ENCODE measurements at places on chromosomes 13 and 19.

GRCh38 chr13:77338961-77339401 is 12.1 kb upstream of the MYCBP2 start:
- DNase-seq = no peak

- DNase-seq = no peak
These were observed 95.0 kb downstream of the LIG4 start for GRCh38 chr13:108120302-108120701.

DNA sequence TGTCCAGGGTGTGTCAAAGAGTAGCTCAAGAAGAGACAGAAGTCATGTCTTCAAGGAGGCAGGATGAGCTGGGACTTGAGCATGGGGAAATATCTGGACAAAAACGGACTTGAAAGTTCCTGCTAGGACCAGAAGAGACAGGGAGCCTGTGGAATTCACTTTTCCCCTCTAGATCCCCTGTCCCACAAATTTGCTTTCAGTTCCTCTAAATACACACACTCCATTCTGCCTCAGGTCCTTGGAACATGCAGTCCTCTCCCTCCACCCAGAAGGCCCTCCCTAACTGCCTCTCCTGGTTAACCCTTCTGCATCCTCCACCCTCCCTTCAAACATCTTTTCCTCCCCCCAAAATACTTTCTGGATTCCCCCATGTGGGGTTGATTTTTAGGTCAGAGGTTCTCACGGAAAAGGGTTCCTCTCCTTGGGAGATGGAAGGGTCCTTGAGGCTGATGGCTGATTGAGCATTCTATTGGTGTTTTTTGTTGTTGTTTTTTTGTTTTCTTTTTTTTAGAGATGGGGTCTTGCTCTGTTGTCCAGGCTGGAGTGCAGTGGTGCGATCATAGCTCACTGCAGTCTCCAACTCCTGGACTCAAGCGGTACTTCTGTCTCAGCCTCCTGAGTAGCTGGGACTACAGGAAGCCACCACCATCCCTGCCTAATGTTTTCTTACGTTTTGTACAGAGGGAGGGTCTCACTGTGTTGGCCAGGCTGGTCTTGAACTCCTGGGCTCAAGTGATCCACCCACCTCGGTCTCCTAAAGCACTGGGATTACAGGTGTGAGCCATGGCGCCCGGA is 6.9 kb upstream of the RETN start:
- no peak for DNase-seq

DNA sequence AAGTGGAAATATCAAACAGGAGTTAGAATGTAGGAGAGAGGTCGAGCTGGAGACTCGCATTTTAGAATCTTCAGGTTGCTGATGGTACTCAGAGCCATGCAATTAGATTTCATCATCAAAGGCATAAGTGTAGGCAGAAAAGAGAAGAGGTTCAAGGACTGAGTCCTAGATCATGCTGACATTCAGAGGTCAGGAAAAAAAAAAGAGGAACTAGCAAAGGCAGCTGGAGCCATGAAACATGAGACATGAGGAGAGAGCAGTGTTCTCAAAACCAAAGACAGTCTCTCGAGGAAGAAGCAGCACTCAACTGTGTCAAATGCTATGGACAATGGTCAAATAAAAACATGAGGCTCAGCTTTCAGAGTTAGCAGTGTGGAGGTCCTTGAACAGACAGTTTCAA is 12.4 kb upstream of the TPP2 start:
- DNase-seq = no peak

DNA sequence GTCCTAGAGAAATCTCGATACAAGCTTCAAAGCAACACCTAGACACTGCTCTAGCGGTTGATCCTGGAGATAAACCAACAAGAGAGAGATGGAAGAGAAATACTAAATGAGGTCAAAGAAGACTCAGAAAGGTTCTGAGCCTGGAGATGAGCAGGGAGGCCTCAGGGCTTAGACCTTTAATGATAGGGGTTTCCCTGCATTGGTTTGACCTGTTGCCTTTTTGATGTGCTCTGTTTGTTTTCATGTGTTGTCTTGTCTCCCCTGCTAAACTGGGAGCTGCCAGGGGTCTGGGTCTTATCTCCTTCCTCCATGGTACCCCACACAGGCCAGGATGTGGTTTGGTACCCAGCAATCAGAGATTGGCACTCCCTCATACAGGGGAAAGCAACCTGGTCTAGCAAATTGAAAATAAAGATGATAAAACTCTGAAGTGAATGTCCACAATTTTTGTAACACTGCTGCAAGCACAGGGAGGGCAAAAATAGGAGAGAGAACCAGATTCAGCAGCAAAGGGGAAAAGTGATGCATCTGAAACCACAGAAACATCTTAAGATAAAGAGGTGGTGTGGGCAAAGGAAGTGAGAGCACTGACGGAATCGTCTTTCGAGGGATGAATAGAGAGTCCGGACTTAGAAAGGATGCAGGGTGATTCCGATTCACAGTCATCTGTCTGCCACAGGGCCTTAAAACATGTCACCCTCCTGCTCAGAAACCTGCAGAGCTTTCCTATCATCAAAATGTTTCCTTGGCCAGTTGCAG is 3.5 kb downstream of the FFAR2 start:
- no peak for DNase-seq

DNA sequence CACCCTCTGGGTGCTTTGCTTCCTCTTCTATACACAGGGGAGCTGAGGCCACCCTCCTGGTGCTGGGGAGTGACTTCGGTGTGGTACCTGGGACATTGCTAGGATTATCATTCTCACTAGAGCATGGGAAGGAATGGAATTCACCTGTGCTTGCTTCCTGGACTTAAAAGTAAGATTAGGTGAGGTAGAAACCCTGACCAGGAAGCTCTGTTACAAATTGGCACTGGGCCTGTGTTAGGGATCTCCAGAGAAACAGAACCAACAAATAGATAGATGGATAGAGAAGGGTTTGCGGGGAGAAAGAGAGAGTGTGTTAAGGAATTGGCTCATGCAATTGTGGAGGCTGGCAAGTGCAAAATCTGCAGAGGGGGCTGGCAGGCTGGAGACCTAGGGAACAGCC is 13.9 kb upstream of the SIAH3 start:
- DNase-seq = no peak

GRCh38 chr19:15313649-15314279 is 18.6 kb downstream of the BRD4 start:
- no peak for DNase-seq

DNA sequence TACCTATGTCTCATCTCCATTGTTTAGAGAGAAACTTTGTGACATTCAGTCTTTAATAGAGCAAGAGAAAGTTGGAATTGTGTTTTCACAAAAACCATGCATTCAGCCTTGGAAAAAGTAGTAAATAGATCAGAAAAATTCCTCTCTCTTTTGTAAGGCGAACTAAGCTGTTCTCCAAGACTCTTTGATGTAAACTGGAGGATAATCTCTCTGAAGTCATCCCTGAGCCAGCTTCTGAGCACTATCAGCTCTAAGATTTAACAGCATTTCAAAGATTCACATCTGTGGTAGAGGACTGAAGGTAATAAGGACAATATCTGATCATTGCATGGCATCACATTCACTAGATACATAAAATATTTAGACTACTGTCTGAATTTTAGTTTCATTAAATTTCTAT is 904.6 kb upstream of the ATXN8OS start:
- no peak for DNase-seq

DNA sequence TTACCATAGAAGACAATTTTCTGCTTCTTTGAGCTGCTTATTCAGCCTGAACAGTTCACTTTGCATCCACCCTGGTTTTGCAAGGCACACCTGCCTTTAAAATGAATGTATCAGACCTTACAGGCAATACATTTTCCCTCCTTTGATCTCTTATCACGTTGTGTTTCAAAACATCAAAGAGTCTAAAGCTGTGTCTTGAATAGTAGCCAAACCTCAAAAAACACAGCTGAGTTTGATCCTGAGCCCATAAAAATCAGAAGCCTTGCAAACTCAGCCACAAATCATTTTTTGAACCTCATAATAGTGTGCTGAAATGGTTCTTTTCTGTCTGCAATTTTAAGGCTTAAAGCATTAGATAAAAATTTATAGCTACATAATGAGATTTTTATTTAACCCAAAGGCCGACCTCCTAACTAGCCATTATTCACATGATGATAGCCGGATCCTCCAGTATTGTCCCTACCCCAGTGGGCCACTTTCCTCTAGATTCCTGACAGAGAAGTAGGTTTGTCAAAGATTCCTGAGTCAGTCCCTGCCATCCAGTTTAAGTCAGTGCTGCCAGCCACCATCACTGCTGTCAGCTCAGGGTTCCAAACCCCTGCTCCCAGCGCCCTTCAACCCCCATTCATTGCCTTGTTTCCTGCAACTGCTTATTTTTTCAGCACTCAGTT is 71.8 kb downstream of the CAB39L start:
- no peak for DNase-seq

GRCh38 chr19:38875656-38876395 is 2.2 kb downstream of the RINL start:
- DNase-seq = no peak

GRCh38 chr19:9883764-9884163 is 48.6 kb downstream of the PIN1 start:
- DNase-seq = no peak

DNA sequence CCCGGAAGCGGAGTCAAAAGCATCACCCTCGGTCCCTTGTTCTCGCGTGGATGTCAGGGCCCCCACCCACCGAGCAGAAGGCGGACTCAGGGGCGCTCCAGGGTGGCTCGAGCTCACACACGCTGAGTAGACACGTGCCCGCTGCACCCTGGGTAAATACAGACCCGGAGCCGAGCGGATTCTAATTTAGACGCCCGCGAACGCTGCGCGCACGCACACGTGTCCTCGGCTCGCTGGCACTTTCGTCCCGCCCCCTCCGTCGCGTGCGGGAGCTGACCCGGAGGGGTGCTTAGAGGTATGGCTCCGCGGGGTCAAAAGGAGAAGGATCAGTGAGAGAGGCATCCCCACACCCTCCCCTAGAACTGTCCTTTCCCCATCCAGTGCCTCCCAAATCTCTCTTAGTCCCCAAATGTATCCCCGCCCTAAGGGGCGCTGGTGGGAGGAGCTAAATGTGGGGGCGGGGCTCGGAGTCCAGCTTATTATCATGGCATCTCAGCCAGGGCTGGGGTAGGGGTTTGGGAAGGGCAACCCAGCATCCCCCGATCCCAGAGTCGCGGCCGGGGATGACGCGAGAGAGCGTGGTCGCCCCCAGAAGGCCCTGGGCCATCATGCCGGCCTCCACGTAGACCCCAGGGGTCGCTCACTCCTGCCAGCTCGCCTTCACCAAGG is 451 bp upstream of the ICAM5 start:
- DNase-seq = no peak

- no peak for DNase-seq
These were observed 20.4 kb upstream of the IFT88 start for GRCh38 chr13:20546556-20546955.

DNA sequence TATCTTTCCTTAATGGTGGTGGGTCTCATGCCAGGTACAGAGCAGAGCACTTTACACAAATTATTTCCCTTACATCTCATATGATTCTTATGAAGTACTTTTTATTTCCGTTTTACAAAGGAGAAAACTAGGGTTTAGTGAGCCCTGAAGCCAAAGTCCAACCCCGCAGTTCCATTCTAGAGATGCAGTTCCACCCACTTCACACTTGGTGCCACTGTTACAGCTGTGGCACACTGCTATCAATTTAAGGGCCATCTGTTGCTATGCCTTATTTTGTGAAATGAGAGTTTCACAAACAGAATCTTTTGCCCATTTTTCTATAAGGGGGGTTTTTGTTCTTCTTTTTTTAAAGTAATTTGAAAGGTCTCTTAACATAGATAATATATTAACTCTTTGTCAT is 12.9 kb downstream of the MIPEP start:
- DNase-seq = no peak

- DNase-seq = no peak
These were observed 182.8 kb downstream of the RGCC start for GRCh38 chr13:41639955-41640780.

DNA sequence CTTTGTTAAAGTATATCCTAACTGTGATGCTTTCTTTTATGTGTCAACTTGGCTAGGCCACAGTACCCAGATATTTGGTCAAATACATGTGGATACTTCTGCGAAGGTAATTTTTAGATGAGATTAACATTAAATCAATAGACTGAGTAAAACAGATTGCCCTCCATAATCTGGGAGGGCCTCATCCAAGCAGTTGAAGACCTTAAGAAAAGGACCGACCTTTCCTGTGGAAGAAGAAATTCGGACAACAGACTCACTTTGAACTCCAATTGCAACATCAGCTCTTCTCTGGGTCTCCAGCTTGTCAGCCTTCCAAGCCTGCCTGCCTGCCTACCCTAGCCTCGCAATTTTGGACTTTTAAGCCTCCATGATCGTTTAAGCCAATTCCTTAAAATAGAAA is 57.9 kb upstream of the DOCK9 start:
- DNase-seq = no peak

GRCh38 chr13:30983431-30983830 is 51.0 kb downstream of the TEX26 start:
- no peak for DNase-seq

DNA sequence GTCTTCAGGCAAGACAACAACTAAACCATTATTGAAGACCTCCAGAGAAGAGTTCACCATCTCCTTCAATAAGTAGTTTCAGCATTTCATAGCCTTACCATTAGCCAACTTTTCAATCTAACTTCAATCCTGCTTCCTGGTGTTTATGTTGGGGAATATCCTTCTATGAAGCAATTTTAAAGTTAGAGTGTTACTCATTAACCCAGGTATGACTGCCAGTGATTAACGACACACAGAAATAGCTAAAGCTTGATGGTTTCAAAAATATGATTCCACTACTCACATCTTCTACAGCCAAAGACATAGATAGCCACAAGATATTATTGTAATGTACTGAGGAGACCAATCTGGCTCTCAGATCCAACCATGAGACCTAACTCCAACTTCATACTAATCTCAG is 403.2 kb downstream of the EFNB2 start:
- no peak for DNase-seq

DNA sequence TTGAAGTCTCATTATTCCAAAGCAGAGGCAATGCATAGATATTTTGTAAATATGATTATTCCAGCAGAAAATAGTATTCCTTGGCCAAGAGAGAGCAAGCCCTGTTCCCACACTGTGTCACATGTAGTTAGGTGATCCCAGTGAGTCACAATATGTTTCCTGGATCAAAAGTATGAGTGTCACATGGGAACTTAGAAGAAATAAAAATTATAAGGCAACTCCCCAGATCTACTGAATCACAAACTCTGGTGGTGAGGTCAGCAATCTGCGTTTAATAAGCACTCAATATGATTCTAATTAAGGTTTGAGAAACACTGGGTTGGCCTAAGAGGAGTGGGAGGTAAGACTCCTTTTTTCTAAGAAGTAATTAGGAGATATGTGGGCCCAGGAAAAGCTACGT is 1504.5 kb upstream of the PCDH20 start:
- DNase-seq = no peak

DNA sequence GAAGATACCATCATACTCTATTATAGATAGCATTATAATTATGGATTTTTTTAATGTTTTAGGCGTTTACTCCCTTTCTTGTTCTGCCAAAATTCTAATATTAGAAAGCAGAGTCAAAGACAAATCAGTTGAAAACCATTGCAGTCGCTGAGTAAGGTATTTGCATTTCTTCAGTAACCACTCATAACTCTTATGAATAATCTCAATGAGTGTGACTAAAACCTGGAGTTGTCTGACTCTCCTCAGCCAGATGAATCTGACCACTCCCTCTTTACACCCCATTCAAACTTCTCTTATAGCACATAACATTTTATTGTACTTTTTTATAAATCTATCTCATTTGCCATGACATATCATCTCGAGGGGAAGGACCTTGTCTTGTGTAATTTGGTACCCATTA is 1006.5 kb downstream of the DIAPH3 start:
- DNase-seq = no peak
